ENCODE measurements at places on chromosomes 11 and 22. TPM values are rescaled to one million over a fixed set of nuclear protein-coding genes. Genes with fewer than 3 reads are reported as not detected.

DNA sequence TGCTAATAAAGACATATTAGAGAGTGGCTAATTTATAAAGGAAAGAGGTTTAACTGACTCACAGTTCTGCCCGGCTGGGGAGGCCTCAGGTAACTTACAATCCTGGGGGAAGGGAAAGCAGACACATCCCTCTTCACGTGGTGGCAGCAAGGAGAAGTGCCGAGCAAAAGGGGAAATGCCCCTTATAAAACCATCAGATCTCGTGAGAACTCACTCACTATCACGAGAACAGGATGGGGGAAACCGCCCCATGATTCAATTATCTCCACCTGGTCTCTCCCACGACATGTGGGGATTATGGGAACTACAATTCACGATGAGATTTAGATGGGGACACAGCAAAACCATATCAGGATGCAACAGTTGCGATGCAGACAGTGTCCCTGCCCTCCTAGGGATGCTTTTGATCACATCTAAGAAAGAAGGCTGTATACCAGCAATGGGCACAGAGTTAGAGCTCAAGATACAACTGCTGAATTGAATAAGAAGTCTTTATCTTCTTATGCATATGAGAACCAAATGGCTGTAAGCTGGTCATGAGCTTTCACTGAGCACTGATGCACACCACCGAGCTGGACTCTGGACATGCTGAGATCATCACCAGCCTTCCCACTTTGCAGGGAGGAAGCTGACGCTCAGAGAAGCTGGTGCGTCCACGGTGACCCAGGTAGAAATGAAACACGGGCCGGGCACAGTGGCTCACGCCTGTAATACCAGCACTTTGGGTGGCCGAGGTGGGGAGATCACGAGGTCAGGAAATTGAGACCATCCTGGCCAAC lies 255.2 kb downstream of the MN1 start:
- H3K36me3 ChIP-seq = no peaks in the 10 kb centered on the region
- H3K27ac ChIP-seq = no peak overlapping the region
- DNase-seq = no peak

- H3K27me3 ChIP-seq = no peaks in the 10 kb centered on the region
- peak within 1 kb of the TSS; percentile 91 for H3K27ac ChIP-seq
- H3K4me1 ChIP-seq = no peaks in the 10 kb centered on the region
Measured at GRCh38 chr11:6655790-6656583, at the start of gene DCHS1. DCHS1 (minus strand) TSS chr11:6655809; CDS start chr11:6641613, 14,196 bp downstream.

DNA sequence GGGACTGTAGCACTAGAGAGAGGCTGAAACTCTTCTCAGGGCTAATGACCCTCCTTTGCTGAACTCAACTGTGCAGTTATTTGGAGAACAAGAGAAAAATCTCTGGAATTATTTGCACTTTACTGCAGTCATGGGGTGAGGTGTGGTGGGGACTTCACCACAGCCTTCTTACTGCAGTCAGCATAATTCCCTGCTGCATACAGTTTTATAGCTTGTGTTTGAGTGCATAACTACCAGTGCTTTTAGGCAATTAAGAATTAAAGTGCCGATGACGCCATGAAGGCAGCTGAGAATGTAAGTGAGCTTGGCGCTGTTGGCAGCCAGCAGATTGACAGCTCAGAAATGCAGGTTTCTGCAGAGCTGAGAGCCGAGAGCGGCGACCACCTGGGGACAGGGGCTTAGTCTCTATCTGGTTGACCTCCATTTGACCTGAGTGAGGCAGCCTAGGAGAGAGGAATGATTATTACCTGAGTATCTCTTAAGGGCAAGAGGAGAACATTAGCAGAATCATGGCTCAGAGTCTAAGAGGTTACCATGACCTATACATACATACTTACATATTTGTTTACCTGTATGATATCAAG lies 830.0 kb downstream of the NTM start:
- H3K4me1 ChIP-seq = no peaks in the 10 kb centered on the region
- H3K27ac ChIP-seq = no peak overlapping the region
- DNase-seq = no peak
- H3K4me3 ChIP-seq = no peak overlapping the region

The BACE1 gene
- total RNA-seq = 16.3 TPM

The P2RY2 gene
- 0.16 TPM for total RNA-seq
